GM20000 (cell line): ENCODE measurements at places on chromosomes 11 and 22.

GRCh38 chr11:116311206-116311605 is 461.6 kb downstream of the BUD13 start:
- DNase-seq: no peak

DNA sequence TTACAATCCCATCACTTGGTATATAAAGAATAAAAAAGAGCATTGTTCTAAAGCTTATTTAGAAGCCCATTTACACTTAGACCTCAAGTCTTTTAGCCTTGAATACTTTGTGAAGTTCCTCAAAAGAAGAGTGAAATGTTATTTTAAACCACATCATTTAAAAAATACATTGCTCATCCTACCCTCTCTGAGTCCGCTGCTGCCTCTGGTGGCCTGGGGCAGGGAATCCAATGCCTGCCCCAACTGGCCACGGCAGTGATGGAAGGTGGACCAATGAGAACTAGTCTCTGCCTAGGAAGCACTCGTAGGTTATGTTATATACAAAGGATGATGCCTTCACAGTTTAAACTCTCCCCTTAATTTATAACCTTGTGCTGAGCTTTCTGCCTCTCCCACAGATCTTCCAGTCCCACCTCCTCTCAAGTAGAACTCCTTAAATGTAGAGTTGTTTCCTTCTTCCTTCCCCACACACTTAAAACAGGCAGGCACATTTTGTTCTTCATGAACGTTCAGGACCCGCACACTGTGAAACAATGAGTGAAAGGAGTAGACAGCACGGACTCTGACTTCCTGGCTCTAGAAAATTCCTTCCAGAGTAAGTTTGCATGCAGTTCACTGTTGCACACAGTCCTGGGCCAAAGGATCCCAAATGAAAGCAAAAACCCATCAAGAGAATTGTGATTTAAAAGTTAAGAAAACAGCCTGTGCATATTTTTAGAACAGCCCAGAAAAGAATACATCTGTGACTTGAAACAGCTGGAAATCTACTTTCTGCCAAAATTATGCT is 167.8 kb downstream of the RRAS2 start:
- no peak for DNase-seq

GRCh38 chr11:89065066-89065465 is 716 bp downstream of the GRM5 start:
- no peak for DNase-seq

DNA sequence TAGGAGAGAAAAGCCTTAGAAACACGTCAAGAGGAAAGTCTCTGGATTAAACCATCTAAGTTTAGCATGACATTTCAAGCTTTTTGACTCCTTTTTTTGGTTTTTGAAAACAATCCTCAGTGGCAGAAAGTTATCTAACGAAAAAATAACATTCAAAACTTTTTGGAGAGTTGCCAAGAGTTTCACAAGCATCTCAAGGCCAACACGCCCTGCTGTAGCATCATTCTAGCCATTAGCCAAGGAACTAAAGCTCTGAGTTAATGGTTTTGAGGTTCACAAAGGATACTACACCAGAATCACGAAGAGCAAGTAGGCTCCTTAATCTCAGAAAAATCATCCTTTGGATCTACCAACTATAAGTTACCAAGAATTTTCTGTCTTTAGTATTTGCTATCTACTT is 94.8 kb downstream of the PICALM start:
- no peak for DNase-seq

DNA sequence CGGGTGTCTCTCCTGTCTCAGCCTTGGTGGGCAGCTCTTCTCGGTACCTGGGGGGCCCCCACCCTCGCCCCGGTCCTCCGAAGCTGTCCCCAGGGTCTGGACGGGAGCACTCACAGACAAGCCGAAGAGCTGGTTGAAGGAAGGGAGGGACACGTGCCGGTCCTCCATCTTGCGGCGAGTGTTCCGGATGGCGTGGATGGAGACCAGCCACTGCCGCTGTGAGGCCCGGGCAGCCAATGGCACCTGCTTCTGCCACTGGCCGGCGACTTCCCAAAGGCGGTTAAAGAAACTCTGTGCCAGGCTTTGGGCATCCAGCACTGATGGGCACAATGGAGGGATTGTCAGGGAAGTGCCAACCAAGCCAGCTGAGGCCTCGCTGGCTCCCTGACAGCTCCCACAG is 18.7 kb downstream of the PPM1F start:
- no peak for DNase-seq

DNA sequence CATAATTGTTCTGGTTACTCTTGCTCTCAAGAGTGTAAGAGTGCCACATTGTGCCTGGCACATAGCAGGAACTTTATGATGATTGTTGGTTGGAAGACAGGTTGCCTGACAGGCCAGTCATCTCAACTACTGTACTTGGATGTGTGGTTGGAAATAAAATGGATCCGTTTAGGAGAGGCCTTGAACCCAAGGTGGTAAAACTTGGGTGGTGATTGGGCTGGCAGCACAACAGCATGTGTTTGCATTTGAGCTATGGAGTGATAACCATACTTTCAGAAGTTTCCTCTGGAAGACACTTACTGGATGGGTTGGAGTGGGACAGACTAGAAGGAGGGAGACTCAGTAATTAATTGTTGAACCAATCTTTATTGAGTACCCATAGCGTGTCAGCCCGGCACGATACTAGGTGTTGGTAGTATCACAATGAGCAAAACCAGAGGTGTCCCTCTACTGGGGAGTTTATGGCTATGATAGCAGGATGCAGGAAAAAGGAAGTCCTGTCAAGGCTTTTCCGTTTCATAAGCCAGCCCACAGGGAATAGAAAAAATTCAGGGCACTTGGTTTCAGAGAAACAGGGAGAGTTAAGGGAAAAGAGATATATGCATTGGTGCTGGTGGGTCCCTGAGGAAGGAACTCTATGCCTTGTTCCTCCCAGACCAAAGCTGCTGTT is 3.1 kb upstream of the TMEM109 start:
- DNase-seq: no peak

- no peak for DNase-seq
Observed at GRCh38 chr22:26295563-26296126, 126.4 kb downstream of the SEZ6L start.

DNA sequence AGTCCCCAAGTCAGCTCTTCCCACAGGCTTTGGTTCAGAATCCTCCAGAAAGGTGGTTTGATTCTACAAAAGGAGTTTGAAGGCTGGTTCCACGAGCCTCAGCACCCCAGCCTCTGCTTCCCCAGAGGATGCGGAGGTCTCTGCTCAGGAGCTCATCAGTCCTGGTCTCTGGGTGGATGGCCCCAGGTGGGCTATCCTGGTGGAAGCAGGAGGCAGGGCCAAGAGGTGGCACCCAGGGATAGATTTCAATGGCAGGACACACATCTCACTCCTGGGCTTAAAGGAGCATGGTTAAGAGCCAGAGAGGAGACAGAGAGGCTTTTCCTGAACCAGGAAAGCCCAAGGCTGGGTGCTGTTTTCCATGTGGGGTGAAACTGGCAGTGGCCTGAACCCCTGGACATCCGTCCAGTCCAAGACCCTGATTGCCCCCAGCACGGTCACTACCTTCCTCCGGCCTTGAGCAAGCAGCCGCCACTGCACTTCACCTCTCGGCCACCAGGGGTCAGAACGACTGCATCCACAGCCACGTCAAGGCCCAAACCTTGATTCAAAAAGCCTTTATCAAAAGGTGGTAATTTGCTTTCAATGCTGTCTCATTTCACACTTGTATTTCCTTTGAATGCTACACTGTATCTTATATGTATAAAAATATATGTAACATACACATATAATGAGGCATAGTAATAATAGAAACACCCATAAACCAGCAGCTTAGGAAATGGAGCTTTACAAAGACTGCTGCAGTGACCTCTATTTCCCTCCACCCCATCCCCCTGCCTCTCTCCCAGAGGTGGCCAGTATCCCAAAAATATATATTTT is 19.3 kb upstream of the FXYD2 start:
- peak; percentile 67 for DNase-seq

- no peak for DNase-seq
Observed at GRCh38 chr11:67282155-67282875, 6.8 kb upstream of the ANKRD13D start.

DNA sequence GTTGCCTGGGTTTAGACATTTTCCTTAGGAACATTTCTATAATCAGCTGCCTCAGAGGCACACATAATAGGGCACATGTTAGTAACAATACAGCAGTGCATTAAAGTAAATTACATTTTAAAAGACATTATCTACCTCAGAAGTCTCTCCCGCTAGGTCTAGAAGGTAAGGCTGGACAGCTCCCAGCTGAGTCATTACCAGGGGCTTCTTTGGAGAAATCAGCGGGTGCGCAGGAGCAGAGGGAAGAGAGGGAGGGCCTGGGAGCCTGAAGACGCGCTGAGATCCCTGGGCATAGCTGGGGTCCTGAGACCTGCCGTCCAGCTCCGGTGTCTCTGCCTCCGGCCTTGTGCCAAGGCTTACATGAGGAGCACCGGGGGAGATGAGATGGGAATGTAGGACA is 67.7 kb downstream of the TMPRSS5 start:
- no peak for DNase-seq

DNA sequence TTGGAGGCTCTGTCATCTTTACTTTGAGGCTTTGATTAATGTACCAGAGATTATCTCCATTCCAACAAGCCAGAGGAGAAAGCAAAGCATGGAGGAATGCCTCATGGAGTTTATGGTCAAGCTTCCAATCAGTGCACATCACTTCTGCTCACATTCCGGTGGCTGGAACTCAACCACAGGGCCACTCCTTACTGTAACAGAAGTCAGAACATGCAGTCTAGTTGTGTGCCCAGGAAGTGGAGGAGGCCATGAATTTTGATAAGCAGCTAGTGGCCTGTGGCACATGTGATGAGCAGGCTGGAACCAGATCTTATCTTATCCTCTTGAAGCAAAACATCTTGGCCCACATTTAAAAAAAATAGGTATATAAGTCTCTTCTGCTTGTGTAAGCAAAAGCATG is 258.9 kb upstream of the ARHGAP20 start:
- no peak for DNase-seq
